Ascending aorta (tissue), 2 donors: ENCODE measurements at places on chromosomes 4 and X. TPM values are rescaled to one million over a fixed set of nuclear protein-coding genes. Genes with fewer than 3 reads are reported as not detected.

- DNase-seq, result no peak
Measured at GRCh38 chr4:14049946-14050345, 422.4 kb upstream of the BOD1L1 start.

GRCh38 chrX:150018931-150019361, 80.7 kb upstream of the EOLA2 start:
- DNase-seq, result no peak

- DNase-seq, result no peak
Measured at GRCh38 chr4:143382596-143382995, 45.9 kb downstream of the GAB1 start.

The SEL1L3 gene
- total RNA-seq, result 13.3 TPM

DNA sequence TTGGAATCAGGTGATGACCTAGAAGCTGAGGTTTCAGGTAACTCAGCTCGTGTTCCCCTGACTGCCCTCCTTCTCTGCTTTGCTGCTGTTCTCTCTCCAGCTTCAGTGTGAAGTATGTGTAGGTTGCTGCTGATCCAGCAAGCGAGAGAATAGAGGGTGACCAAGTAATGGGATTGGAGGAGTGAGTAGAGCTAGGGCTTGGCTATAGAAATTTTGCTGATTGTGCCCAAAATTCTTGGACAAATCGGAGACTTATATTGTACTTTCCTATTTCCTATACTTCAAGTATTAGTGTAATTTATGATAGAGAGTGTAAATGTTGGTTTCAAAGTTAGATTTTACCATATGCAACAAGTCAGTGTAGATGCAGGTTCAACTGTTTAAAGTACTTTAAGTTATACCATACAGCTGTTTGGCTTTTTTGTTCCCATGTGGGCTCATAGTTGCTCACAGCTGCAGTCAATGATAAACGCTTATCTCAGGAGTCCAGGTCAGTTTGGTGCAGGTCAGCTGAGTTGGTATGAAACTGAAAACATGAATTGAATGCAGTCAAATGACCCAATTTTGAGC, 48.0 kb downstream of the RAPGEF2 start:
- DNase-seq, result no peak

The EGFL6 gene
- total RNA-seq, result not detected

DNA sequence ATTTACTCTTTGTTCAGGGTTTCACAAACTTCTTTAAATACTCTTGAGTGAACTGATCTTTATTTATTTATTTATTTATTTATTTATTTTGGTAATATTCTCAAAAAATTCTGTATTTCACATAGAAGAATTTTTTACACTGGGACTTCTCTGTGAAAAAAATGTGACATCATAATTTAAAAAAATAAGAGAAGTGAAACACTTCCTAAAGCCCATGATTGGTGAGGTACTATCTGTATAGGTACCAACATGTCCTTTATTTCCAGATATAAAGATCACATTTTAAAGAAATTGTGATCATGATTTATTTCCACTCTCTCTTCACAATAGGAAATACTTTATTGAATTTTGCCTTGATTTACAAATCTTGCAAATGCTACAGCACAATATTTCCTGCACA, 497.1 kb downstream of the FAT4 start:
- DNase-seq, result no peak

DNA sequence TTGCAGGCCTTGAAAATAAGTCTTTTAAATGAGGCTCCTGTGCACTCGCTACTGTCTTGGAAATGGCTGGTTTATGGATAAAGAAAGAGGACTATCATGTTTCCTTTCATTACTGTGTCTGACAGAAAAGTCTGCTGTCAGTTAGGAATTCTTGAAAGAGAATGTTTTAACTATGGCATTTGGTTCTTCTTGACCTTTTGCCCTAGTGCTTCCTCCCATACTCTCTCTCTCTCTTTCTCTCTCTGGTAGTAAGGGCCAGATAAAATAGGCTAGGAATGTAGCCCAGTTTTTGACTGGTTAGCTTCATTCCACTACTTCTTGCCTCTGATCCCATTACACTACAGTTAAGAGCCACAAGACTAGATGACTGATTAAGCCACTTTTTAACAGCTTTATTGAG, 29.8 kb downstream of the YY2 start:
- no peak for DNase-seq

GRCh38 chrX:56802921-56803849, 74.1 kb downstream of the NBDY start:
- DNase-seq, result no peak

GRCh38 chr4:53734584-53735353, 143.5 kb upstream of the LNX1 start:
- DNase-seq, result no peak

- DNase-seq, result no peak
Measured at GRCh38 chrX:54288968-54289367, 68.9 kb downstream of the WNK3 start.

The C4orf54 gene
- total RNA-seq, result not detected

- no peak for DNase-seq
Measured at GRCh38 chrX:133746593-133746992, 238.8 kb downstream of the GPC3 start.

DNA sequence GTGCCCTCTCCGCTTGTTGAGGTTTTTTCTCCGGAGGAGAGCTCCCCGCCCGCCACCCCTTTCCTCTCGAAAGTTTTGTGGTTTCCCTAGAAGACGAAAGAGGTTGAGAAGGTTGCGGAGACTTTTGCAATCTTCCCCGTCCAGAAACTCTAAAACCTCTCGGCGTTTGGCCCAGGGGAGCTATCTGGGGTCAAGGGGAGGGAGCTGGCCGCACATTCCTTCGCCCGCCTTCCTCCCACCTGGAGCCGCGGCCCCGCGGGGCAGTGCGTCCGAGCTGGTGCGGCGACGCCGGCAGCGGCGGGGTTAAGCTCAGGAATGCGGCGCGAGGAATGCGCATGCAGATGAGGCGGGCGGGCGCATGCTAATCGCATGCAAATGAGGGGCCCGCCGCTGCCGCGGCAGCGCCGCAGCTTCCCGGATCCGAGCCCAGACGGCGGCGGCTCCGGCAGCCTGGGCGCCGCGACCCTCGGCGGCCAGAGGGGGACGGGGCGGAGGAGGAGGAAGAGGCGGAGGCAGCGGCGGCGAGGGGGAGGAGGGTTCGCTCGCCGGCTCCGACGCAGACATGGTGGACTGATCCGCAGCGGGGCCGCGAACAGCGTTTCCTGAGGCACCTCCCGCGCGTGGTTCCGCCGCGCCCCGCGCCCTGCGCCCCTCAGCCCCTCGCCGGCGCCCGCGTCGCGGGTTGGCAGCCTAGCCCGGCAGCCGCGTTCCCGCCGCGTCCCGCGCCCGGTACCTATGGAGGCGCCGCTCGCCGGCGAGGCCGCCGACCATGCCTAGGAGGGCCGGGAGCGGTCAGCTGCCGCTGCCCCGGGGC, at the start of gene WWC2:
Gene WWC2, plus strand, starts transcription at position 535 of the 814 bp plus-strand sequence. Its CDS starts 235 bp downstream, at position 770.
- peak; percentile 22 for DNase-seq

GRCh38 chr4:177339477-177340374, 30.1 kb downstream of the NEIL3 start:
- no peak for DNase-seq

- no peak for DNase-seq
Measured at GRCh38 chrX:42754115-42754514, 23.8 kb downstream of the PPP1R2C start.

The KIT gene
- not detected for total RNA-seq

GRCh38 chr4:118760493-118760892, 75.3 kb downstream of the METTL14 start:
- DNase-seq, result no peak

- DNase-seq, result no peak
Measured at GRCh38 chr4:175946472-175947116, 119.0 kb upstream of the WDR17 start.

The BMPR1B gene
- total RNA-seq, result 3.8 TPM

The SOD3 gene
- 893 TPM for total RNA-seq

GRCh38 chrX:40006106-40007017, 91.4 kb downstream of the BCOR start:
- no peak for DNase-seq

DNA sequence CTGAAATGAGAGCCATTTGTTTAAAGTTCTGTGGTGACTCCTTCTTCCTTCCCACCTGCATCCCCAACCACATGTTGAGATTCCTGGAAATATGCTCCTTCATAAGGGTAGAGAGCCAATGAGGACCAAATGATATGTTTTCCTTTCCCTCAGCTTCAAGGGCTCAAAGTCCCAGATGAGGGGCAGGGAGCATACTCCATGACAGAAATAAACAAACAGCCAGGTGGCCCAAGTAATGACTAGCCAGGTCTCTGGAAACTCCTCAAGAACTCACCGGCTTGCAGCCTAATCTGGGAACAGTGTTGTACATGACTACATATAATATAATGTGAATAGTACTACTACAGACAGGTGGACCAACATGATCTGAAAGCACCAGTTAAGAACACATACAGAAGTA, 392.3 kb downstream of the PACRGL start:
- no peak for DNase-seq

The TLR10 gene
- total RNA-seq, result not detected

DNA sequence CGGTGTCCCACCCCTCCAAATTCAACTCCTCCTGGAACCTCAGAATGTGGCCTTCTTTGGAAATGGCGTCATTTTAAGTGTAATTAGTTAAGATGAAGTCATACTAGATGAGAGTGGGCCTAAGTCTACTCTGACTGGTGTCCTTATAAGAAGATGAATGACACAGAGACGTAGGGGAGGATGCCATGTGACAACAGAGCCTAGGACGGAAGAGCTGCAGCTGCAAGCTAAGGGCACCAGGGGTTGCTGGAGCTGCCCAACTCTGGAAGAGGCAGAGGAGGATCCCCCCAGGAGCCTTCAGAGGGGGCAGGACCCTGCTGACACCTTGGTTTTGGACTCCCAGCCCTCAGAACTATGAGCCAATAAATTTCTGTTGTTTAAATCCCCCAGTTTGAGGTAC, 115.1 kb downstream of the STK32B start:
- DNase-seq, result no peak

DNA sequence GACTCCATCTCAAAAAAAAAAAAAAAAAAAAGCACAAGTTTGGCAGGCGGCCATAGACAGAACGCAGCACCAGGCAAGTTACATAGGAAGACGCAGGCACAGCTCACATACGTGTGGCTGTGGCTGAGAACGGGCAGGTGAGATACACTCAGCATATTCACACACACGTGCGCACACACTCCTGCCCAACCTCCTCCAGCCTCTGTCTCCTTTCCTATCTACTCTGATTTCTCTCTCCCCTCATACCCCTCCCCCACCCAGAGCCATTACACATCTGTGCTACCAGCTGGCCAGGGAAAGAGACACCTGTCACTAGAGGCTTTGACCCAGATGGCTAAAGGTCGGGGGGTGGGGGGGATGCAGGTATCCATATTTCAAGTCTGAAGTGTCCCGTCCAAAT, 2.2 kb upstream of the SLC38A5 start:
- DNase-seq, result no peak

- no peak for DNase-seq
Measured at GRCh38 chr4:186666750-186667149, 56.9 kb downstream of the FAT1 start.

- DNase-seq, result no peak
Measured at GRCh38 chr4:138656990-138657389, 358.6 kb upstream of the NOCT start.

- no peak for DNase-seq
Measured at GRCh38 chr4:122712782-122713181, 19.7 kb upstream of the BBS12 start.

GRCh38 chrX:66676990-66677389, 38.1 kb upstream of the EDA2R start:
- no peak for DNase-seq

- DNase-seq, result no peak
Measured at GRCh38 chrX:123274796-123275195, 90.7 kb downstream of the GRIA3 start.

The MAGED4 gene
- 0.53 TPM for total RNA-seq

- no peak for DNase-seq
Measured at GRCh38 chrX:64792598-64793337, 183.5 kb downstream of the ZC4H2 start.

DNA sequence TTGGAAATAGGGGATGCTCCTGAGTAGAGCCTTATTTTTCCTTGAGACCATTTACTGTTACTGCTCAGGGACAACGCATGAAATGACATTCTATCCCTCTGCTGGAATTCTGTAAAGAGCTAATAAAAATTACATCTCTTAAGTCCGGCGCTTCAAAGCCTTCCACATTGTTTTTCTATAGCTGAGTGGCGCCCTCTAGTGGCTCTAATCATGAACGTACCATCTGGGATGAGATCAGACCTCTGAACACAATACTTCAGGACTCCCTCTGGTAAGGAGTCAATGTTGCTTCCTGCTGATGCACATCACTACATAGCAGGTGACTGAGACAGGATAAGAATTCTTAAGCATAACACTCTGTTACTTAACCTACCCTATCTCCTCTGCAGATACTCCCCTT, 6.0 kb downstream of the HMGN5 start:
- no peak for DNase-seq

The KCND1 gene
- total RNA-seq, result 10.4 TPM

The VEGFC gene
- total RNA-seq, result 18.6 TPM

GRCh38 chr4:108881190-108881589, 118.3 kb upstream of the ETNPPL start:
- no peak for DNase-seq

The PDZD4 gene
- total RNA-seq, result 23.2 TPM

- DNase-seq, result no peak
Measured at GRCh38 chr4:189502841-189503435, 437.7 kb upstream of the FRG1 start.

The SULT1E1 gene
- total RNA-seq, result not detected

DNA sequence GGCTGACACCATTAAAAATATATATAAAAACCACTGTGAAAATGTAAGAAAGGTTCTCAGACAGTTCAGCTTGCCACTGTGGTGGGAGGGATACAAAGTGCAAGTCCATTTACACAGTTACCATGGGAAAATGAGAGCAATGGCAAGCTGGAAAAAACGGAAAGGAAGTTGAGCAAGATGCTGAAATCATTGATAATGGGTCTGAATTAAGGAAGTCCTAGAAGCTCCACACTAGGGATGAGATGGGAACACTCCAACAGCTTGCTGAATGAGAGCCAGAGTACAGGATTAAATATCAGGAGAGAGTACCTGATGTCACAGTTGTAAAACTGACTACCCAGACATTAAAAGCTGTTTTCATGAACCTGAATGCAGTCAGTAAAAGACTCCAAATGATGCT, 218.6 kb downstream of the PRDM5 start:
- DNase-seq, result no peak

- no peak for DNase-seq
Measured at GRCh38 chr4:6824071-6824470, 41.5 kb downstream of the KIAA0232 start.

The PLAC8 gene
- 1.1 TPM for total RNA-seq

- no peak for DNase-seq
Measured at GRCh38 chr4:174156239-174156826, 127.1 kb downstream of the FBXO8 start.

GRCh38 chr4:123450393-123450792, 53.8 kb downstream of the SPRY1 start:
- no peak for DNase-seq
